ENCODE measurements at places on chromosomes 16 and 17.

DNA sequence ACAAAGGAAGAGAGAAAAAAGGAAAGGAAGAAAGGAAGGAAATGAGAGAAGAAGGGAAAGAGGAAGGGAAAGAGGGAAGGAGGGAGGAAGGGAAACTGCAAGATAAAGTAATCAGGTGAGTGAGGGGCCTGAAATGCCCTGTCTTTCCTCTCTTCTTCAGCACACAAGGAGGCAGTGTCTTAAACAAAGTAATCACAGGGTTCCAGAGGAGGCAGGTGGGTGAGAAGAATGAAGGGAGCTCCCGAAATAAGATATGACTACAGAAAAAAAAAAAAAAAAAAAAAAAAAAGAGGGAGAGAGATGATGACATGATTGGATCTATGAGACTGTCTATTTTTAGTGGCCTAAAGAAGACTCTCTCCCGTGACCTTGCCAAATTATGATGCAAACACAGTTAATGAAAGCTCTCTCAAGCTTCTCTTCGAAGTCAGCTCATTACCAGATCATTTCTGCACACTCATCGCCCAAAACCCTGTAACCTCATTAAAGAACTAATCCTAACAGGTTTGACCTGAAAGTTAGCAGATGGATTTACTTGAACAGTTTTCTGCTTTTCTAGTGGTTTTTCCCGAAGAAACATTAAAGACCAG is 53.6 kb downstream of the CDH11 start:
- no peak for DNase-seq

- peak; percentile 34 for DNase-seq
These were observed 1.2 kb downstream of the SIAH1 start for GRCh38 chr16:48383877-48384519.

GRCh38 chr17:282000-282911 is 70.4 kb downstream of the RPH3AL start:
- no peak for DNase-seq

- DNase-seq = no peak
These were observed 96.0 kb downstream of the YPEL2 start for GRCh38 chr17:59427425-59427921.

DNA sequence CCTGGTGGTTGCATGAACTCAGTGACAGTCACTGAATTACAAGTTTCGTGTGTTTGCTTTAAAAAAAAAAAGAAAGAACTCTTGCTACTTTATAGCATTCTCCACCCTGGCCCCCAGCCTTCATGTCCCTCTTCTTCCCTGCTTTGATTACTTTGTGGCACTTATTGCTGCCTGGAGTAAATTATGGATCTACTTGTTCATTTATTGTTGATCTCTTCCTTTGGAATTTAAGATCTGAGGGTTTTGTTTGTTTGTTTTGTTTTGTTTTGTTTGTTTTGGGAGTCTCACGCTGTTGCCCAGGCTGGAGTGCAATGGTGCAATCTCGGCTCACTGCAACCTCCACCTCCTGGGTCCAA is 126.5 kb downstream of the ABCC6 start:
- DNase-seq = no peak

DNA sequence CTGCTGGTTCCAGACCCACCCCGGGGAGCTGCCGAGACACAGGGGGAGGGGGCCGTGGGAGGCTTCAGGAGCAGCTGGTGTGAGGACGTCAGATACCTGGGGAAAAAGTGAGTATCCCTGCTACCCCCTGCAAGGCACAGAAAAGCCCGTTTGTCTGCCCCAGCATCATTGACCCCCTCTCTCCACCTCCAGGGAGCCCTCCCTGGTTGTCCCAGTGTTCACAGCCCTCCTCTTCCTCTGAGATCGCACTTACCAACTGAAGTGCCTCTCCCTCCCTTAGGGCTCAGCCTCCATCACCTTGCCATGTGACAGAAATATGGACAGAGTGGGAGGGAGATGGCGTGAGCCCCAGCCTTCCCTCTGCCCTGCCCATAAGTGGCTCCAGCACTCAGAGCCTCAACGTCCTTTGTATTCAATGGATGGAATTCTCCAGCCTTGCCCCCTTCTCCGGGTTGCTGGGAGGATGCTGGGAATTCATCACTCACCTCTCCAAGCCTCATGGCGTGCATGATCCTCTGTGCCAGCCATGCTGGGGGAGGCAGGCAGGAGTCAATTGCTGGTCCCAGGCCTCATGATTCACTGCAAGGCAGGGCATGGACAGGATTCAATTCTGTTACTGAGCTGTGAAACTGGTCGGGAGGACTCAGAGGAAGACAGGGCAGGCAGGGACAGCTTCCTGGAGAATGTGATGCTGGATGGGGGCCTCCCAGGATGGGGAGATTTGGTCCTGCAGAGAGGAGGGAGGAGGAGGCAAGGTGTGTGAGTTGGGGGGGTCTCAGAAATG is 14.6 kb downstream of the SPNS3 start:
- DNase-seq = no peak

GRCh38 chr17:39979016-39979670 is 1.5 kb upstream of the PSMD3 start:
- DNase-seq = no peak

DNA sequence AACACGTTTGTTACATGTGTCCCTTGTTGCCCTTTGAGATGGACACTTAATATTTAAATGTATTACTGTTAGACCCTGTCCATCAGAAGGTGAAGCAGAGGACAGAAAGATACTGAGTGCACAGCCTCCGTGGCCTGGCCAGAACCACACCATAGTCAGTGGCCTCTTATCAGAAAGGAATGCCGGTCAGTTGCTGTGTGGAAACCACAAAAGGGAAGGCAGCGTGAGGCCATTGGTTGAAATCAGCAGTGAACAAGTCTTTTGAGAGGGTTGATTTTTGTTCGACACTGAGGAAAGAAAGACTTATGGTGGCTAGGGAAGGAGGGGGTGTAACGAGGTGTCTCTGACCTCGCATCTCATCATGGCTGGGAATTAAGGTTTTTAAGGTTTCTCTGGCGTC is 85.4 kb upstream of the CLEC18A start:
- no peak for DNase-seq

- DNase-seq = peak; percentile 79
These were observed 16.8 kb downstream of the NQO1 start for GRCh38 chr16:69709456-69710084.

GRCh38 chr17:36980280-36980761 is 31.6 kb downstream of the AATF start:
- DNase-seq = no peak

DNA sequence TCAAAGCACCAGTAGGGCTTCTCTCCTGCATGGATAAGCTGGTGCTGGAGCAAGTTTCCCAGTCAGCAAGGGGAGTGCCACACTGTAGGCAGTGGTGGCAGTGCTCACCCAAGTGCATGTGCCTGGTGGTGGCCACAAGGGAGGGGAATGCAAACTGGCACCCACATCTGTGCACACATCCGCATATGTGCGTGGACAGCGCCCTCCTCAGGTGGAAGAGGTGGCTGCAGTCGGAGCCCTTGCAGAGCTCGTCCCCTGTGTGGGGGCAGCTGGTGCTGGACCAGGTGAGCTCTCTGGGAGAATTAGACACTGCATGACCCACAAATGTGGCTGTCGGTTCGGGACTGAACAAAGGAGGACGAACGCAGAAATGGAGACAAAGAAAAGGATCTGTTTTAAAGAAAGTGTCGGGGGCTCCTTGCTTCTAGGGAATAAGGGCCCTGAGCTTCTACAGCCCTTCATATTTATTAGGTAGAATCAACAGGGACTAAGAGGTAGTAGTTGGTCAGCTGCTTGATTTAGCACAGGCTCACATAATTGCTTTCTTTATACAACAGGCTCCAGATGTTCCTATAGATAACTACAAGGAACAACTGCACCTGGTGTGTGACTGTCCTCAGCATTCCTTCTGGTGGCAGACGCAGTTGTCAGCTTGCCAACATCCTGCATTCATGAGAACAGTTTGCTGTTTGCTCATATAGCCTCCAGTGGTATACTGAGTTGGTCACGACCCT is 5.3 kb upstream of the ZNF689 start:
- peak; percentile 20 for DNase-seq

GRCh38 chr16:52364500-52364899 is 182.4 kb downstream of the TOX3 start:
- no peak for DNase-seq
